ENCODE measurements at places on chromosomes 1 and 21.

GRCh38 chr1:228668553-228669241 lies 66.6 kb upstream of the RHOU start:
- no peak for DNase-seq

DNA sequence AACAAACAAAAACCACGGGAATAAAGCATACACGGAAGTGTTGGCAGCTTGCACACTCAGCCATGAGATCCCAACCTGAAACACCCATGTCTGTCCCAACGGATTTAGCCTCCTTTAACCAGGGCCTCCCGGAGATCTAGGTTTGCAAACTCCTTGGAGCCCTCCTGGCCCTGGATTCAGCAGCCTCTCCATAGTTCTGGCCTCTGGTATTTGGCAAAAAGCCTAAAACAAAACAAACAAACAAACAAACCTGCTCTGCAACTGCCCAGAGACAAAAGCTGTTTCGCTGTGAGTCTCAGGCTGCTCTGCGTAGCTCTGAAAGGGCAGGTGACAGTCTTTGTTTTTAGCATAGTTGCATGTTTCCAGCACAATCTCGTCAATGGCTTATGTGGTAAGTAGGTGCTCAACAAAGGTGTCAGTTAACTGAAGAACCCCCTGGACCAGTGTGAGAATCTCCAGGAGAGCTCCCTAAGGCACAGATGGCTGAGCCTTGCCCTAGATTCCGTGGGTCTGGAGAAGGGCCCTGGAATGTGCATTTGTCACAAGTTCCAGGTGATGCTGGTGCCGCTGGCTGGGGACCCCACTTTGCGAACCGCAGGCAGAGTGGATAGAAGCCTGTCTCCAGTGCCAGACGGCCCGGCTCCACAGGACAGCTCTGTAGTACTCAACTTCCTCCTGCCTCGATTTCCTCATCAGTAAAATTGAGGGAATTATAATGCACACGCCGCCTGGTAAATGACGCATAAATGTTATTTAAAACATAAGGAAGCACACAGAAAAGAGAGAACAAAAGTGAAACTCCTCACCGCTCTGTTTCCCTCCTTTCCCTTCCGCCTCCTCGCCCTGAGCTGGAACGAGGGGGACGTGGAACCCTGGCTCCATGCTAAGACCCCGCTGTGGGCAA lies 86.2 kb downstream of the RIPK4 start:
- DNase-seq: no peak

DNA sequence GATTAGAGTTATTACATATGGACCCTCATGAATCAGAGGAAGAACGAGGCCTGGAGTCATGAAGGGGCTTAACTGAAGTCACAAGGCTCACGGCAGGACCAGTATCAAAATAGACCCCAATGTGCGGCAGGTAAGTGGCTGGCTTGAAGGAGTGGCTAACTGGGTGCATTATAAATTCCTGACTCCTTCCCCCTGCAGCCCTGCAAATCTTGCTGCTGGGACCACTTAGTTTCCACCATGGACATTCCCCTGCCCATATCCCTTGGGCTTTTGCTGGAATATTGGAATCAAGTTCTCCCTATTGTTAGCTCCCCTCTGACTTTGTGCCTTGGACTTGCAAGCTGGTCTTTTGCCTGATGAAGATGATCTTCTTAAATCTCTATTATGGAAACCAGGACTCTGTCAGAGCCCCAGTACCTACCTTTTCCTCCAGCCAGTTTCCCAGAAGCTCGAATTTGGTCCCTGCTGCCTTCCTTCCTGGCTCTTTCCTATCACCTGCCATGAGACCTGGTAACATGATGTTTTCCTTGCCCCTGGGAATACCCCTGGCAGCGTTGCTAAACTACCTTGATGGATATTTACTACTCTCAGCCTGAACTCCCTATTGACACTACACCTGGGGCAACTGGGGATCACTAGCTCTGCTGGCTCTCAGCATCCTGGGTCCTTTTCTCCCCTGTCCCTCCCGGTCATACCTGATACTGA lies 156.0 kb upstream of the JUN start:
- DNase-seq: no peak

DNA sequence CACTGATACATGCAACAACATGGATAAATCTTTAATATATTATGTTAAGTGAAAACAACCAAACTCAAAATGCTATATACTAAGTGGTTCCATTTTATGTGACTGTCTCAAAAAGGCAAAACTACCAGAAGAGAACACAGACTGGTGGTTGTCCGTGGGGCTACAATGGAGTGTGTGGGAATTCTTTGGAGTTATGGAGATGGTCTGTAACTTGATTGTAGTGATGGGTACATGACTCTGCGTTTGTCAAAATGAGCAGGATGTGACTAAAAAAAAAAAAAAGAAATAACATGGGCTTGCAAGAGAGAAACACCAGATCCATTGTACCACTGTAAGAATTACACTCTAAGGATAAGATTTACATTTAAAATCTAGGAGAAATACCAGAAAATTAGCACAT lies 52.2 kb upstream of the KIAA1614 start:
- no peak for DNase-seq

DNA sequence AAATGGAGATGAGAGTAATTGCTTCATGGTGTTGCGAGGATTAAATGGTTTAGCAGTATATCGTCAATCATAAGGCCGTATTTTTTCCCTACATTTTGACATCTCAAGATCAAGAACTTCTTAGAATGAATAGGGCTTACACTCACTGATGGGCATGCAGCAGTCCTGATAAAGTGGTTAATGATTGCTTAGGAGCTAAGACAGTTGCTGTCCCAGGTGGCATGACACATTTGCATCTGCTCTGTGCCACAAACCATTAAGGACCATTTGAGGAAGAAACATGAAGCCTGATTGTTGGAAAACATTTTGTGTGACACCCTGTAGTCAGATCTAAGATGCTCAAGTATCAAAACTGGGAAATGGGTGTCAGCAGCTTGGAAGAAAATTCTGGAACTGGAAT lies 81.0 kb upstream of the SGIP1 start:
- DNase-seq: no peak

- DNase-seq: no peak
Measured at GRCh38 chr1:12255913-12256312, 26.1 kb downstream of the VPS13D start.

All from CD4-positive, alpha-beta T cell treated with Interleukin-4 for 4 hours (primary cell).